Right forelimb (tissue), 1 donor: ENCODE measurements at places on chromosomes 13 and 19.

DNA sequence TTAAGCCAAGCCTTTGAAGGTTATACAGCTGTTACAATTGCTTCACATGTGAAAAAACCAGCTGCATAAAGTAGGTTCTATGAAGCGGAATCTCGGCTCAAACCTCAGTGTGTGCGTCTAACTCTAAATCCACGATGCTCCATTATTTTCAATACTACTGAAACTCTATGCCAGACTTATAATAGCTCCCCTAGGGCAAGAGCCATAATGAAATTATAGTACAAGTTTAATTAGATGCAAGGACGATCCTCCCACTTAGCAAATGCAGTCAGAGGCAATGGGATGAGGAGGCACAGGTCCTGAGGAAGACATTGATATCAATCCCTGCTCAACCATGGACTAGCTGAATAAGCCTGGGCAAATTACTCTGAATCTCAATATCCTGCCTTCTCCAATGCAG lies 31.1 kb downstream of the SLC7A1 start:
- no peak for DNase-seq

GRCh38 chr19:4328243-4328990 lies 10.2 kb downstream of the STAP2 start:
- peak; percentile 98 for DNase-seq

GRCh38 chr19:12703046-12703445 lies 6.6 kb upstream of the FBXW9 start:
- no peak for DNase-seq

DNA sequence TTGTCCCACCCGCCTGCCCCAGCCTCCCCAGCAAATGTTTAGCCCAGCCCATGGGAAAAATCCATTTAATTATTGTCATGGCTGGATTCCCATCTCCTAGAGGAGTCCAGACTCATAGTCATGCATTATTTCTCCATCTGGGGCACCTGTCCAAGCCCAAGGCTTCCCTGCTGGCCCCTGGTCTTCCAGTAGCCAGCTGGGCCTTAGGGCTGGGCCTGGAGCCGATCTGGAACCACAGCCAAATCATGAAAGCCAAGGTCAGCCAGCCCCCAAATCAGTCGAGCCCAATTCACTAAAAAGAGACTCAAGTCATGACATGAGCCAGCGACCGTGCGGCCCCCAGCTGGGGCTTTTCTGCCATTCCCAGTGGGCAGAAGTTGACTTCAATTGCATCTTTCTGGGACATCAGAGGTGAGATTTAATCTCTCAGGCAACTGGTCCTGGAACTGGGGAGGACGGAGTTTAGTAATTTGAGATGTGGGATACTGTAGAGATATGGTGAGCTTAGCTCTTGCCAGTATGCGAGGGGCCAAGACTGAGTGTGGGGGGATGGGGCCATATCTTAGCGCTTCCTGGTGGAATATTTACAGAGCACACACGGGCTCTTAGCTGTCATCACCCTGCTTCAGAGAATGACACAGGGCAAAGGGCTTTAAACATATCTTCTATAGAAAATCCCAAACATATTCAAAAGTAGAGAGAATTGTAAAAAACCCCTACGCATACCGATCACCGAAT lies 9.4 kb upstream of the PGLYRP2 start:
- no peak for DNase-seq

DNA sequence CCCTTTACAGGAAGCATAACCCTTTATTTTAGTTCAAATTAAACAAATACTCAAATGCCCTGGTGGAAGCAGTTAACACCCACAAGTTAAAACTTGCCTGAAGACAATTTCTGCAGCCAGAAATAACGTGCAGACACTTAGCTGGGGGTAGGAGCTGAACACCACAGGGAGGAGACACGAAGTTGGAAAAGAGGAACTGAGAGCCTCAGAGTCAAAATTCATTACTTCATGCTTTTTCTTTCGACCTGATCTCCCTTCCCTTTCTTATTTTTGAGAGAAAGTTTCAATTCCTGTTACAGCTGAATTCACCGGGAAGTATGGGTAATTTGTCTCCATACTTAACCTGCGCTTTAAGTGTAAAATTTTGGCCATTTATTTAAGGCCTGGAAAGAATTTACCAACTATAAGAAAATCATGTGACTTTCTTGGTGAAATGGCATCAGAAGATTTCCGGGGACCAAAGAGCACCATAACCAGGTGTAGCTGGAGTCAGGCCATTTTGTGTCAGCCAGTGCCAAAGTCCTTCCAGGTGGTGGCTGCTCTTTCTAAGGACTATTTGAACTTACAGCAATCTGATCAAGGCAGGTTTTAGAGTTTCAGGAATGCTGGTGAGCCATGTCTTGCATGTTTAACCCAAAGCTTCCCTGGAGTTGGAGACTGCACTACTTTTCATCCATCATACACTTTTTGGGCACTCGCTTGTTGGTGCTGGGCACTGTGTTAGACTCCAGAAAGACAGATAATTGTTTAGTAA lies 46.5 kb upstream of the RCBTB2 start:
- no peak for DNase-seq

- no peak for DNase-seq
These were observed 2138.5 kb upstream of the PCDH20 start for GRCh38 chr13:63554157-63554556.

DNA sequence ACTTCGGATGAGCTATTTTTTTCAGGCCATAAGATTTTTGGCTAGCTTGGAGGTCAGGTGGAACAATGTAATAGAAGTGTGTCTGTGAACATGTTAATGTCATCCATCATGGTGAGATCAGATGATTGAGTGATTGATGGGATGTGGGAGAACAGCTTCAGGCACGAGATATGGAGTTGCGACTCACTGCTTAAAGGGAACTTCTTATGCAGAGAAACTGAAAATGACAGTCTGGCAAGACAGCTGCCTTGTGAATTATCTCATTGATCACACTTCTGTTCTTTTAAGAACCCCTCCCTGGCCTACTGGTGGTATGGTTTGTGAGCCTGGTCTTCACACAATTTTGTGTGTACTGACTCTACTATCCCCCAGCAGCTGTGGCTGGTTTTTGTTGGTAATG lies 96.0 kb downstream of the OLFM4 start:
- no peak for DNase-seq

GRCh38 chr13:78657699-78658629 lies 991 bp downstream of the OBI1 start:
- DNase-seq: no peak
